ENCODE measurements at places on chromosomes 6 and 20.

DNA sequence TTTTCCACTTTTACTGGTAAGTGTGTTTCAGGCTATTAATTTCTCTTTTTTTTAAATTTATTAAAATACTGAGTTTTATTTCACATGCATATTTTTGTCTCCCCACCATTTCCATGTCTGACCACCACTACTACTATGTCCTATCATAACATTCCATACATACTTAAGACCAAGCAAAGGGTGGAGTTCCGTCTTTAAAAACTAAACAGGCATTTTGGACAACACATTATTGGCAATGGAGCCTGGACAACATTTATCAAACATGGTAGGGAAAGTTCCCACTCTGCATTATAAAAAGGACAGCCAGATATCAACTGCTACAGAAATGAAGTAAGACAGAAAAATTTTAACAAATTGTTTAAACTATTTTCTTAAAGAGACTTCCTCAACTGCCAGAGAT lies 91.9 kb downstream of the LMBRD1 start:
- peaks cover 28% of the 10 kb centered on the region for H3K36me3 ChIP-seq
- no peaks in the 10 kb centered on the region for H3K4me1 ChIP-seq
- no peaks in the 10 kb centered on the region for H3K27me3 ChIP-seq
- no peak overlapping the region for H3K27ac ChIP-seq
- no peak overlapping the region for H3K4me3 ChIP-seq
- no peak for DNase-seq

- peaks cover 14% of the 10 kb centered on the region for H3K36me3 ChIP-seq
- no peaks in the 10 kb centered on the region for H3K4me1 ChIP-seq
- no peaks in the 10 kb centered on the region for H3K27me3 ChIP-seq
- no peak overlapping the region for H3K27ac ChIP-seq
- no peak for DNase-seq
Observed at GRCh38 chr20:8764344-8764962, 304.4 kb upstream of the PLCB4 start.

GRCh38 chr6:144379356-144379755 lies 94.2 kb downstream of the UTRN start:
- H3K4me1 ChIP-seq: peaks cover 41% of the 10 kb centered on the region
- H3K36me3 ChIP-seq: peaks cover 11% of the 10 kb centered on the region
- DNase-seq: no peak

- no peak overlapping the region for H3K27ac ChIP-seq
- no peaks in the 10 kb centered on the region for H3K4me1 ChIP-seq
- no peak overlapping the region for H3K4me3 ChIP-seq
- H3K36me3 ChIP-seq: no peaks in the 10 kb centered on the region
- no peak for DNase-seq
Observed at GRCh38 chr20:13984211-13984610, 6.2 kb downstream of the SEL1L2 start.

DNA sequence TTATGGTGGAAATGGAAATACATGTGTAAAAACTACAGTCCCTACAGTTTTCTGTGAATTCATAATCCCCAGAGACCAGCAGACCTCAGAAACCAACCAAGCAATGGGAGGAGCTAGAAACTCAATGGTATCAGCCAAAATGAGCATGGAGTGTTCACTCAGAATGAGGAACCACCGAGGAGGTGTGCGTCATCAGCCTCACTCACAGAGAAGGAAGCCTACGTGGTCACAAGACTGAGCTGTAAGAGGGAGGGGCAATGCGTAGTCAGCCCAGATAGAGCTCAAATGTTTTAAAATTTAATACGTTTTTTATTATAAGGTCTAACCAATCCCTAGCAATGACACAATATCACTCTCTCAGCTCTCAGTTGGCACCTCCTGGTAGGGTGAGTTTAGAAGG lies 17.4 kb downstream of the MYLK4 start:
- no peaks in the 10 kb centered on the region for H3K36me3 ChIP-seq
- H3K4me1 ChIP-seq: no peaks in the 10 kb centered on the region

DNA sequence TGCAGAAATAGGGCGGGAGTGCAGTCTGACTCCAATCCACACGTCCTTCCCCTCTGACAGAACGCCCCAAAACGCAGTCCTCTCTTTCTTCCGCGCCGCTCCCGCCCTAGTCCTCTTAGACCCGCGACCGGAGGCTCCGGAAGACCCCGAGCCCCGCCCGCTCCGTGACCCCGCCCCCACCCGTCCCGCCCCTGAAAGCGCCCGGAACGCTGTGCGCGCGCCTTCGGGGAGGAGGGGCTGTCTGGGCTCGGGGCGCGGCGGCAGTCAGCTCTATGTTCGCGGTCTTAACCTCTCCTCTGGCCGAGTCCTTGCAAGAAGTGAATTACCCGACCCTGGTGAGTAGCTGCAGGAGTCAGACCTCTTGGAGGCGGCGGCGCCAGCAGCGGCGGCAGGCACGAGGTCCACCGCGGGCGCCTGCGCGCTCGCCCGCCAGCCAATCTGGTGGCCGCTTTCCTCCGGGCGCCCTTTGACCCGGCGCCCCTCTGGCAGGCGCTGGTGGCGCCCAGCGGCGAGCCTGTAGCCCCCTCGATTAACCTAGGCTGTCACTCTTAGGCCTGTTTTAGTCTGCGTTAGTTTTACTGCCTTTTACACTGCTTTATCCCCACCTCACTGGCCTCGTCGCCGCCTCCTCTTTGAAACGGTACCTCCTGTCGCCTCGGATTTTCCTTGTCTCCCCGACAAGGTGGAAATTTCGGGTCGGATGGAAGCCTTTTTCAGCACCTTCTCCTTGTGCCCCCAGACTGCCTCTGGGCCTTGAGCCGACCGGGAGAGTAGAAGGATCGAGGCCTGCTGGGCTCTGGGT lies at the start of gene MANEA:
MANEA (plus strand) TSS at position 232 of the 802 bp plus-strand sequence. CDS start 8,905 bp downstream, outside the sequence.
- no peaks in the 10 kb centered on the region for H3K36me3 ChIP-seq
- peak within 1 kb of the TSS; percentile 76 for H3K4me3 ChIP-seq
- no peaks in the 10 kb centered on the region for H3K27me3 ChIP-seq

DNA sequence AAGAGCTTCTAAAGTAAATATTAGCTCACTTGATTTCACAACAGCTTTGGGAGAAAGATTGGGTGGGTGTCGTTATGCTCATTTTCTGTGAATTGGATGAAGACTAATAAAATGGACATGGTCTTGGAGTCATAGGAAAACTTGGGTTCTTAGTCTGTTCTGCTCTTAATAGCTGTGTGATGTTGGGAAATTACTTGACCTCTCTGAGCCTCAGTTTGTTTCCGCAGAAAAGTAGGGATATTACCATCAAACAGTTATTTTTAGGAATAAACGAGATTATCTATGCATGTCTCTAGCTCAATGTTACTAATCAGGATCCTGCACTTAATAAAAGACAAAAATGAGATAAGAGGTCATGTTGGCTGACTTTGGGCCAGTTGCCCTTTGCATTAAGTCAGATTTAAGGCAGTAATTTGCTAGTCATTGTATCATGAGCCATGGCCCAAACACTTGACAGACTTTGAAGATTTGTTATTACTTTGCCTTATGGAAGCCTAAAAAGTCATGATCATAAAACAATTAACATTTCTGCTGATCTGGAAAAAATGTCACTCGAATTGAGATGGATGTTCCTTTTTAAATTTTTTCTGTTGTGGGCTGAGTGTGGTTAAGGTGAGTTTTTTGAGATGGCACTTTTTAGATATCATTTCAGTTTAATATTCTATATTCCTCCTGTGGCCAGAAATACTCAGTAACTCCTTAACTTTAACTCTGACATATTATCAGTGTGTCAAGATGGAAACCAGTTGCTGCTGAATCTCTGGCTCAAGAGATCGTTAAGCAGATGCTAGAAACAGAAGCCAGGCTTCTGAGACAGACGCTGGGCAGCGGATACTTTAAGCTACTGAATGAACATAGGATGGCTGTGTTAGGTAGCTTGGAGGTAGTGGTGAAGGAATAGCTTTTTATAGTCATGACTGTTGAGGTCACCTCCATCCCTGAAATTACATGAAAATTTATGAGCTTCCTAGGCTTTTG lies 291.6 kb downstream of the PHF3 start:
- H3K27me3 ChIP-seq: no peaks in the 10 kb centered on the region
- no peaks in the 10 kb centered on the region for H3K36me3 ChIP-seq
- H3K27ac ChIP-seq: no peak overlapping the region
- H3K4me1 ChIP-seq: no peaks in the 10 kb centered on the region
- DNase-seq: no peak
- no peak overlapping the region for H3K4me3 ChIP-seq

GRCh38 chr6:105728995-105729394 lies 326.1 kb upstream of the PREP start:
- no peak overlapping the region for H3K4me3 ChIP-seq
- H3K27me3 ChIP-seq: no peaks in the 10 kb centered on the region
- H3K4me1 ChIP-seq: no peaks in the 10 kb centered on the region

DNA sequence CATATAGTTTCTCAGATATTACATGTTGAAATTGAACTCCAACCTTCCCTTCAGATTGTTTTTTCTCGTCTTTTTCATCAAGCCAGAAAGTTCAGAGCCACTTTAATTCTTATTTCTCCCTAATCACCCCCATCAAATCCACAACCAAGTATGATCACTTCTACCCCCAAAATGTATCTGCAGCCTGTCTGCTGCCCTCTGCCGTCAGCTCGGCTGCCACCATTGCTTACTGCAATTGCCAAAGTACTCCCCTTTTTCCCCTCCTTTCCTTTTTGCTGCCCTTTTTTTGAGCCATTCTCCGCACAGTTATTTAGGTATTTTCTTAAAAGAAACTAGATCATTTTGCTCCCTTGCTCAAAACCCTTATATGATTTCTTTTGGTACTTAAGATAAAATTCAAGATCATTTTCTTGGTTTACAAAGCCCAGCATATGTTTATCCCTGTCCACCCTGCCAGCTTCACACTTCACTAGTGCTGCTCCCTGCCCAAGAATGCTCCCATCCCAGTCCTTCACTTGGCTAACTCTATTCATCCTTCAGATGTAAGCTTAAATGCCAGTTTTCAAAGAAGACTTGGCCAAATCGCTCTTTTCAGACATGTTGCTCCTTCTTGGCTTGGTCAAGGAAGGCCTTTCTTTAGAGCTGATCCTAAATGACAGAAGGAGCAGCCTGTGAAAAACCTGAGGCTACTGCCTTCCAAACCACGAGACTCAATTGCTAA lies 63.7 kb downstream of the SH3BGRL2 start:
- no peak for DNase-seq
- H3K27me3 ChIP-seq: no peaks in the 10 kb centered on the region
- no peak overlapping the region for H3K27ac ChIP-seq
- H3K4me3 ChIP-seq: no peak overlapping the region
- no peaks in the 10 kb centered on the region for H3K36me3 ChIP-seq

GRCh38 chr6:37100745-37101144 lies 69.2 kb upstream of the PIM1 start:
- H3K36me3 ChIP-seq: no peaks in the 10 kb centered on the region
- peaks cover 23% of the 10 kb centered on the region for H3K4me1 ChIP-seq
- H3K27ac ChIP-seq: no peak overlapping the region
- no peak for DNase-seq
- no peaks in the 10 kb centered on the region for H3K27me3 ChIP-seq

DNA sequence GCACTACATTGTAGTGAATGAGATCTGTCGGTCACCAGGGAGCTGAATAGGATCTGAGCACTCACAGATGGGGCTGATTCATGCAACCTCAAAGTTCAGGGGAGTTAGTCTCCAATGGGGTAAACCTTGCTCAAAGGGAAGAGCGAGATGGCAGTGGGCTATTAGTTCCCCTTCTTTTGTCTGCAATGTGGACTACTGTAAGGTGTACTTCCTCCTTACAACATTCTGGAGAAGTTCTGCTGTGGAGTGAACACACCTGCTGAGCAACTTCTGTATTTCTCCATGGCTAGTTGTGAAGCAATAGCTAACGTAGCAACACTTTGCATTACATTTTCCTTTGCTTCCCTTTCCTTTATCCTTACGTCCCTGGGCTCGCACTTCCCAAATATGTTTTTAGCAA lies 134.3 kb upstream of the B3GAT2 start:
- H3K36me3 ChIP-seq: no peaks in the 10 kb centered on the region
- H3K4me1 ChIP-seq: no peaks in the 10 kb centered on the region
- no peak overlapping the region for H3K4me3 ChIP-seq
- no peaks in the 10 kb centered on the region for H3K27me3 ChIP-seq
- no peak for DNase-seq

DNA sequence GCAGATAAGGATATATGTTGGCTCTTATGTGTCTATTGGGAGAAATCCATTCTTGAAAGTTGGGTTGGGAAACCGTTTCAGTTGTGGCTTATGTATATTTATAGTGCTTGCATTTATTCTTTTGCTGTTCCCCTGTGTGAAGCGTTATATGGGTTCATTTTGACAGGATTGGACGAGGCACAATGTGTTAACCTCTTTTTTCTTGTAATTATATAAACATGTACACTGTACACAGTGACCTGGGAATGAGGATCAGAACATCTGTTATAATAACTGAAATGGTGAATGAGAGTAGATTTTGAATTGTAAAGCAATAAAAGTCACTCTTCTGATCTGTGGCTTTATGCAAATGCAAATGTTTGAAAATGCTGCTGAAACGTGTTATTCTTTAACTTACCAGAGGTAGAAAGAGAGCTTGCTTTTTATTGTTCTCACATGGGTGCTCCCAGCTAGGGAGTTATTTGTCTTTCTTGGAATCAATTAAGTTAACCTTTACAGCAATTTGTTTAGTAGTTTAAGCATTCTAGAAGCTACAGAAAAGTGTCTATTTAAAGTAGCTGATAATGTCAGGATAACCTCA lies 213.7 kb downstream of the GRIK2 start:
- no peak for DNase-seq
- H3K4me1 ChIP-seq: no peaks in the 10 kb centered on the region
- no peaks in the 10 kb centered on the region for H3K36me3 ChIP-seq

DNA sequence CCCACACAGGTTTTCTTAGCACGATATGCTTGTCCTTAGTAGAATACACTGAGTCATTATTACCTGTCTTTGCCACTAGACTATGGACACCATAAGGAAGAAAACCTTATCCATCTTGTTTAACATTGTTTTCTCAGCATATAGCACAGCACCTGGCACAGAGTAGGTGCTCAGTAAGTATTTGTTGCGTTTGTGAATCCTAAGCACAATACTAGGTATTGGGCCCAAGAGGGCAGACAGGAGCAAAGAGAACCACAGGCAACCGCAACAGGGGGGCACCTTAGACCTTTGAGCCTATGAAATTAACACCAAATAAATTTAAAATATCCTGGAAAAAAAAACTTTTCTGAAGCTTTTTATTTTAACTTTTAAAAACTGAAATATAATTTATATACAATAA lies 3.7 kb upstream of the NCOA6 start:
- H3K27me3 ChIP-seq: no peaks in the 10 kb centered on the region
- no peak overlapping the region for H3K4me3 ChIP-seq
- no peak for DNase-seq
- H3K27ac ChIP-seq: no peak overlapping the region
- H3K4me1 ChIP-seq: peaks cover 12% of the 10 kb centered on the region

DNA sequence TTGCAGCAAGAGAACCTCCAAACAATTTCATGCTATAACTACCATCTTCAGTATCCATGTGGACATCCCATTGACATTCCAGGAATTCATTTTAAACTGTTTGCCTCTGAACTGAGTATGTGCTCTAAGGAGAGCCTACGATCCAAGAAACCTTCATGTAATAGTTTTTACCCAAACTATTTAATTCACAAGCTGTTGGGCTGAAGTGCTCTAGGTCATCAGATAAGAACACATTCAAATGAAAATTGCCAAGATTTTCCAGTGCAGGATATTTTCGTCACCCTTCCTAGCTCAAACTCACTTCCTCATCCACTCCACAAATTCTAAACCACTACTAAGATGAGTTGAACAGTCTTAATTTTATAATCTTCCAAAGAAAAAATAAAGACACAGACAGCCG lies 12.8 kb downstream of the RSPO3 start:
- no peaks in the 10 kb centered on the region for H3K4me1 ChIP-seq
- no peaks in the 10 kb centered on the region for H3K27me3 ChIP-seq
- H3K27ac ChIP-seq: no peak overlapping the region
- no peaks in the 10 kb centered on the region for H3K36me3 ChIP-seq

- H3K36me3 ChIP-seq: no peaks in the 10 kb centered on the region
- H3K27me3 ChIP-seq: no peaks in the 10 kb centered on the region
- no peak overlapping the region for H3K4me3 ChIP-seq
- H3K27ac ChIP-seq: no peak overlapping the region
- H3K4me1 ChIP-seq: no peaks in the 10 kb centered on the region
Observed at GRCh38 chr20:913306-913849, 2.8 kb downstream of the ANGPT4 start.

Data from natural killer cell (primary cell).